ENCODE measurements at places on chromosomes 7 and 10.

DNA sequence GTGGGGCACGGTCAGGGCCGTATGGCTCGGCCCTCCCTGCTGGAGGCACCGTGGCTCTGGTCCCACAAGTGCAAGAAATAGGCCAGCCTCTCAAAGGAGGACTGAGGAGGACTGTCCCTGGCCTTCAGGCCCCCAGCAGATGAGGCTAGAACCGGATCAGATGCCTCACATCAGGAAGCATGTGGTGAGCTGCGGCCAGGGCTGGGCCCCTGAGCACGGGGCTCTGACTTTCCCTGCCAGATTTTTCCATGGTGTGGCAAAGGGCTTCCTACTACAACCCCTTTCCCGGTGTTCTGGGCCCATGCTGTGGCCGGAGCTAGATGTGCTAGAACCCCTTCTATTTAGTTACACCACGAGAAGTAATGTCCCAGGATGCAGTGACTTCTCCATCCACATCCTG is 100.4 kb downstream of the TCERG1L start:
- DNase-seq, result no peak

DNA sequence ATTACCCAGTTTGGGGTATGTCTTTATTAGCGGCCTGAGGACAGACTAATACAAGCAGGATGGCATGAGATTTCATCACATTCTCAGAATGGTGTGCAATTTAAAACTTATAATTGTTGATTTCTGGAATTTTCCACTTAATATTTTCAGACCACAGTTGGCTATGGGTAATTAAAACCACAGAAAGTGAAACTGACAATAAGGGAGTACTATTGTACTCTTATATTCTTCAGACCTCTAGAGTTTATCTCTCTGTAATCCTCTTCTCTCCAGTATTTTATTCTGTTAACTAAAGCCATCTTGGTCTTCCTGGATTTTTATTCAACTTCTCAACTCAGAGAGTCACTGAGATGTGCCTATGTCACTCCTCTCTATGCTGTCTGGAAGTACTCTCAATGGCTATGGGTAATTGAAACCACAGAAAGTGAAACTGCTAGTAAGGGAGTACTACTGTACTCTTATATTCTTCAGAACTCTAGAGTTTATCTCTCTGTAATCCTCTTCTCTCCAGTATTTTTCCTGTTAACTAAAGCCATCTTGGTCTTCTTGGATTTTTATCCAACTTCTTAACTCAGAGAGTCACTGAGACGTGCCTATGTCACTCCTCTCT is 118.3 kb downstream of the PPP1R17 start:
- DNase-seq, result no peak

GRCh38 chr7:149873970-149874643 is 338 bp downstream of the ATP6V0E2 start:
- no peak for DNase-seq

- DNase-seq, result no peak
Measured at GRCh38 chr7:73703757-73704639, 15.5 kb downstream of the STX1A start.
